ENCODE measurements at places on chromosomes 16 and 17.
A peak's percentile ranks its signal among the peaks of the same experiment; 100 is the strongest.

DNA sequence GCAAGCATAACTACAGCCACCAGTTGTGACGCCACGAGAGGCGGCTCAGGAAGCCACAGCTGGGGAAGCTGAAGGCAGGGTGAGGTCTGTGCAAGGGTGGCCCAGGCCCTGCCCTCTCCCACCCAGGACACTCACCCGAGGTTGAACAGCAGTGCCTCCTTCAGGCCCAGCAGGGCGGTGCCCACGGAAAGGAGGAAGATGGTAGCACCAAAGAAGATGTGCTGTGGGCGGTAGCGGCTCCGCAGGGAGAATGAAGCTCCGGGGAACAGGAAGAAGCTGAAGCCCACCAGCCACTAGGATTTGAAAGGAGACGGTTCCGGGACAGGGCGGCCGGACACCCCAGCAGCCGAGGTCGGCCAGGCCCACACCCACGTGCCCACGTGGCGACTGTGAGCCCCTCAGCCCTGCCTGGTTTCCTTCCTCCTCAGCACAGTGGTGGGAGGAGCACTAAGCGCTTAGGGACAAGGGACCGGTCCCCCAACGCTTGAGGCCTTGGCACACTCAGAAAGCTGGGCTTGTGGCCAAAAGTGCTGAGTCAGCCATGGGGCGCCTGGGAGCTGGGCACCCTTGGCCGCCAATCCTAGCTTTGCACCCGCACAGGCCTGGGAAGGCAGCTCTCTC is 11.0 kb downstream of the CYB561 start:
- no peak for DNase-seq

DNA sequence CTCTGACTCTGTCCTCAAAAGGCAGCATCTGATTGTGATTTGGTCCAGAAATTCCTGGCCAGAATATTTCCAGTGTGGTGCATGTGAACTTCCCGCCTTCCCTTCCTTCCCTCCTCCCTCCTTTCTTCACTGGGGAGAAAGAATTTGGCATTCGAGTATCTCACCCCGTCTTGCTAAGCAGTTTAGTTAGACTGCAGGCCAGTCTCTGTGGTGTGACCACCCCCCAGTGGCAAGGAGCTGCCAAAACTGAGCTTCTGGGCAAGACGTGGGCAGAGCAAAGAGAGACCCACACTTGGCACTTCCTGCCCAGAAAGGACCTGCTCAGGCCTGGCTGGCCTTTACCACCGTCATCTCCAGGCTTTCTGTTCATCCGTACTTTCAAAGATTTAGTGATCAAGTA is 36.4 kb downstream of the SNX20 start:
- DNase-seq, result no peak

DNA sequence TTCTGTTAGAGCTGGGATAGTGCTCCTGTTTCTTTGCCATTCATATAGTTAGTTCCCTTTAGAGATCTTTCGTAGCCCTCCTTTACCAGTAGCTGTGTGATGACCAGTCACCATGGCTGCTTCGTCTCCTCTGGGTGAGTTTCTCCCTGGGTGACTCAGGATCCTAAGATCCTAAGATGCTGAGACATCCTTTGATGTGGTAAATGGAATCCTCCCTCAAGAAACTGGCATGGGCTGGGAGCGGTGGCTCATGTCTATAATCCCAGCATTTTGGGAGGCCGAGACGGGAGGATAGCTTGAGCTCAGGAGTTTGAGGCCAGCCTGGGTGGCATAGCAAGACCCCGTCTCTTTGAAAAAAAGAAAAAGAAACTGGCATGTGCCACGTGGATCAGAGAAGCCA is 5.9 kb downstream of the PHAF1 start:
- no peak for DNase-seq

GRCh38 chr16:22189473-22190080 is 16.5 kb upstream of the EEF2K start:
- no peak for DNase-seq

GRCh38 chr17:306536-307294 is 45.9 kb downstream of the RPH3AL start:
- no peak for DNase-seq

DNA sequence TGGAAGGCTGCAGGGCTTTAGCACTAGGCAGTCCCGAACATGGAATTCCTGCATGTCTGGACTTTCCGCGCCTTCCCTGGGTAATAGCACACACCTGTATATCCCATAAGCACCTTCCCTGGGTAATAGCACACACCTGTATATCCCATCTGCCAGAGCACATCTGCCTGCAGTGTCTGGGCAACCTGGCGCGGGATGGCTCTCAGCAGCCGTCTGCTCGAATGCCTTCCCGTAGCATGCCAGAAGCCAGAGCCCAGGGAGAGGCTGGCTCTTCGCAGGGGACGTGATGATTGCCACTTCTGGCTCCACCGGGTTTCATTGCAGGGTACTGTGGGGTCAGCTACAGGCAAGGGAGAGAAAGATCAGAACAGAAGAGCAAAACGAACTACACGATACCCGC is 21.3 kb downstream of the MBTPS1 start:
- no peak for DNase-seq

- DNase-seq, result no peak
Observed at GRCh38 chr16:30371248-30371816, 1.0 kb upstream of the TBC1D10B start.

- no peak for DNase-seq
Observed at GRCh38 chr17:47305302-47305923, 18.3 kb upstream of the EFCAB13 start.

DNA sequence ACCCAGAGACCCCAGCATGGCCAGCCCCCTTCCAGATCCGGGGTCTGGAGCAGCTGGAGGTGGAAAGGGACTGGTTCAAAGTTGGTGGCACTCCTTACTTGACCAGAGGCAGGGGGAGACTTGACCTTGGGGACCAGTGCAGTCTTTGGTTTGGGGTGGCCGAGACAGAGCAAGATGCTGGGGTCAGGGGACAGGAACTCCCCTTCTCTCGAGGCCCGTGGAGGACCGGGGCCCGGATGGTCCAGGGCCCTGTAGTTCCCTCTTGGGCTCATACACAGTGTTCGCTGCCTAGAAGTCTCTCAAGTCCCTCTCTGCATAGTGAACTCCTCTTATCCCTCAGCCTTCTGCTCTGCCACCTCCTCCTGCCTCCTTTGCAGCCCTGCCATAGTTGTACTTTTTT is 601 bp upstream of the PRSS33 start:
- DNase-seq, result no peak

DNA sequence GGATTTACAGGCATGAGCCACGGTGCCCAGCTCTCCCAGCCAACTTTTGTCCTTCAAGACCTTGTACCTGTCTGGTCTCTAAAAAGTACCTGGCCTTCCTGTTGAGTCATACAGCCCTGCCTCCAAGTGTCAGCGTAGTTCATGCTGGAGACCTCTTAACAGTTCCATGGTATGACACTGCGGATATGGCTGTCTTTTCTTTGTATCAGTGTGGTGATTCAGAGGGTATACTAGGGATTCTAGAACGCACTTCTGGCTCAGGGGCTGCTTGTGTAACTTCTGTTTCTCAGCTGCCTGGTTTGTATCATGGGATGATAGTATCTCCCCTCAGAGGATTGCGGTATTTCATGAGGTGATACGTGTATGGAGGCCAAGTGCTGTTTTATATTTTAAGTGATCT is 2.0 kb upstream of the TMEM11 start:
- DNase-seq, result no peak

GRCh38 chr17:31072186-31072585 is 22.6 kb upstream of the NF1 start:
- no peak for DNase-seq

- DNase-seq, result no peak
Observed at GRCh38 chr16:64437706-64438324, 684.0 kb downstream of the CDH11 start.

DNA sequence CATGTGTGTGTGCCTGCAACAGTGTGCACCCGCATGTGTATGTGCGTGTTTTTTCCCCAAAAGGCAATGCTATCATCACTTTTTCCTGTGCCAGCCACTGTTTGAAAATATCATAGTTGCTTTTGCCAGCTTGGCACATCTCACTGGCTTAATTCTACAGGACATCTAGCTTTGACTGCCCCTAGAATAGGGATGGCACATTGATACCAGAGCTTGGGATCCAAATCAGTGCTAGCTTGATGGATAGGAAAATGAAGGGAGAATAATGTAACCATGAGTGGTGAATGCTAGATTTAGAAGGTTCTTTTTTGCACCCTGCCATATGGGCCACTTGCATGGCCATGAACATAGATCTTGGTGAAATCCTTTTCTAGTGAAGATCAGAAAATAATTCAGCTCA is 72.7 kb downstream of the HS3ST4 start:
- no peak for DNase-seq

DNA sequence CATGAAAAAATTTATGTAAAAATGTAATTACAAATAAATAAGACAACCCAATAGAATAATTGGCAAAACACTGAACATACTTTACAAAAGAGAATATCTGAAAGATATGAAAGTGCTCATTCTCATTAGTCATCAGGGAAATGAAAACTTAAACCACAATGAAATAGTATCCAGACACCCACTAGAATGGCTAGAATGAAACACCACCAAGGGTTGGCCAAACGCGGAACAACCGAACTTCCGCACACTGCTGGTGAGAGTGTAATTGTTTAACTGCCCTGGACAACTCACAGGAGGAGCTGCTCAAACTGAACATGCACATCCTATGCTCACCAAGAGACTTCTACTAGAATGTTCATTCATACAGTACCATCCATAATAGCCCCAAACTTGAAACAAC is 5.8 kb upstream of the ZDHHC7 start:
- peak; percentile 9 for DNase-seq

DNA sequence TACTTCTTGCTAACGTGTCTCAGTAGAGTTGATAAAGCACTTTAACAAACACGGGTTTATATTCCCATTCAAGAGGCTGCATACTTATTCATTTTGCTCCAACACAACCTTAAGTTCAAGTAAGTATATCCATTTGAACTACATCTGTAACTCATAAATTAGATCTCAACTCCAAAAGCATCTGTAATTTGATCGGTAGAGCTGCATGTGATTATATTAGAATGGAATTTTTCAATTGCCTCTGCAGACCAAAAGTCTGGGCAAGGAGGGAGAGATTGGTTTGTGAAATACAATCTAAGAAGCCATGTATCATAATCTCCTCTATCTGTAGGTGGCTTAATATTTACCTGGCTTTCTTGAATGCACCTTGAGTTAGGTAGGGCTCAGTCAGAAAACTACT is 371.0 kb downstream of the RBFOX1 start:
- DNase-seq, result no peak

DNA sequence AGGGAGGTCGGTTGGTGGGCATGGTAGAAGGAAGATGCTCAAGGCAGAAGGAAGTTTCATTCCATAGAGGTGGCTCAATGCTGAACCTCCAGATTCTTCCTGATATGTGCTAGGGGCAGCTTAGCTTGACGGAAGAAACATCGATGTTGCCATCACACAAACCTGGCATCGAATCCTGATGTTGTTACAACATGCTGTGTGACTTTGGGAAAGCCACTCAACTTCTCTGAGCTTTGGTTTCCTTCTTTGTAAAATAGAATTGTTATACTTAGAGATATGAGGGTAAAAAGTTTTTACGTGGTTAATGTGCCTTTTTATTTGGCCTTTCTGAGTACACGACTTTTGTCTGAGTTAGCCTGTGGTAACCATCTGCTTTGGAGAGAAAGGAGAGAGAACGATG is 287.9 kb downstream of the SHISA9 start:
- no peak for DNase-seq

DNA sequence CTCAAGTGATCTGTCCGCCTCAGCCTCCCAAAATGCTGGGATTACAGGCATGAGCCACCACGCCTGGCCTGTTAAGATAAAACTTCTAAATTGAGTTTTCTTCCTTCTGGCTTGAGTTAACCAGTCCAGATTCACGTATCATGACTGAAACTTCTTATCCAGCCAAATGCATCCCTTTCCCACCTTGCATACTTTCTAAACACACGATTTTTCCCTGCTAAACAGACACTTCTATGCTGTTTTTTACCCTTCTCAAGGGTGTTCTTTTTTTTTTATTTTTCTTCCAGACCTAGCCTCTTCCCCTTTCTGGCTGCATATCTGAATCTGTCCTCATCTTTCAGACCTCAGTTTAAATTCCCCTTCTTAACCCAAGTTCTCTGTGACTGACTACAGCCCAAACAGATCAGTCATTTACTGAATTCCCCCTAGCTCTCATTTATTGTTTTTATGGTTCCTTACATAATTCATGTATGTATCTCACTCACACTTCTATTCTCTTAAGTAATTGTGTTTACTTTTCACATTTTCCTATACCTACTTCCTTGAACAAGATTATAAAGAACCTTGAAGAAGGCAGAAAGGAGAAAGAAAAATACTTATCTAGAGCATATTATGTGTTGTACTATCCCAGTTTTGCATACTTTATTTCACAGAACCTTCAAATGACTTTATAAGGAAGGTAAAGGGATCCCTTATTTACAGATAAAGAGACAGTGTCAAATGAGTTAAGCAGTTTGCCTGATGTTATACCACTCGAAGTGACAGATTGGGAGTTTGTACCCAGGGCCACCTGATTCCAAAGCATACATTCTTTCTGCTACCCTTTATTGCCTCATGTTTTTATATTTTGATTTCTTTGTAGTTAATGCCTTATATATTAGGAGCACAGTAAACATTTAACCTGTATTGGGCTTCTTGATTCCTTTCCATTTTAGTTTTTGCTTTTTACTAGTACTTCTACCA is 5.2 kb downstream of the EVI2B start:
- no peak for DNase-seq

- no peak for DNase-seq
Observed at GRCh38 chr16:78535098-78535497, 435.6 kb downstream of the WWOX start.

DNA sequence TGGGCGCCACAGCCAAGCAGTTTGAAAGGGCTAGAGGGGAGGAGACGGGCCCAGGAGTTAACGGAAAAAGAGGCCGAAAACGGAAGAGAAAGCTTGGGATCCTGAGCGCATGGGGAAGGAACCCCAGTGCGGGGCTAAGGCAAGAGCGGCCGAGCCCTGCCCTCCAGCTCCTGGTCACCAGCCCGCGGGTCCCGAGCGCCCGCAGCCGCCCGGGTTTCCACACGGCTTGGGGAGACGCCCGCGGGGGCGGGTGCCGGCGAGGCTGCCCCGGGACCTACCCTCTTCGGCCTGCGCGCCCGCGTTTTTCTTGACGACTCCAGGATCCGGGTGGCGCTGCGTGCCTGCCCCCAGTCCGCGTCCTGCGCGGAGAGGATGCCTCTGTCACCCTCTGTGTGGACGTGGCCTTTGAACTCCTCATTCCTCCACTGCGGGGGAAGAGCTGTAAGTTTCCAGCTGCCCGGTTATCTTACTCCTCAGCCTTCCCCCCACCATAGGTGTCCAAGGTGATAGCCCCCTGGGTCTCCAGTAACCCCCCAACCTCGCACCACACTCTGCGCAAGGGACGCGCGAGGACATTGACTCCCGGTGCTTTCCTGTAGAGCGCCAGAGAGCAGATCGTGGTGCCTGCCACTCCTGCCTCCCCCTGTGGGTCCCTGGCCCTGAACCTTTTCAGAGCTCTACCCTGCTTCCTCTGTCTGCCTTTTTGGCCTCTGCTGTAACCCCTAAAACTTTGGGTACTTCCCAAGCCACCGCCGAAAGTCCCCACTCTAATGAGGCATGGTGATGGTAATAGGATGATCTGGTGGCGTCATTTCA is 1.7 kb upstream of the CDH11 start:
- no peak for DNase-seq

All from stimulated activated CD4-positive, alpha-beta T cell treated with anti-CD3 and anti-CD28 coated beads, Interleukin-12 subunit alpha, Interleukin-12 subunit beta, amount 100 ng/mL, for 24 hours (primary cell).